ENCODE measurements at places on chromosomes 1 and 21. TPM values are rescaled to one million over a fixed set of nuclear protein-coding genes. Genes with fewer than 3 reads are reported as not detected.

Gene KCNH1
- 6.0 TPM for total RNA-seq

Gene CDA
- total RNA-seq: not detected

Gene FALEC
- total RNA-seq: not detected

Gene FCAMR
- not detected for total RNA-seq

Gene PDZK1IP1
- total RNA-seq: not detected

Gene FNDC5
- total RNA-seq: 28.5 TPM

Gene MLLT11
- 16.9 TPM for total RNA-seq

Gene ATP6V0B
- total RNA-seq: 188 TPM

Gene FAM163A
- not detected for total RNA-seq
